PC-3 (cell line): ENCODE measurements at places on chromosomes 2 and 18.
A peak's percentile ranks its signal among the peaks of the same experiment; 100 is the strongest.

GRCh38 chr2:69034845-69035244 lies 21.9 kb downstream of the ANTXR1 start:
- DNase-seq, result no peak

DNA sequence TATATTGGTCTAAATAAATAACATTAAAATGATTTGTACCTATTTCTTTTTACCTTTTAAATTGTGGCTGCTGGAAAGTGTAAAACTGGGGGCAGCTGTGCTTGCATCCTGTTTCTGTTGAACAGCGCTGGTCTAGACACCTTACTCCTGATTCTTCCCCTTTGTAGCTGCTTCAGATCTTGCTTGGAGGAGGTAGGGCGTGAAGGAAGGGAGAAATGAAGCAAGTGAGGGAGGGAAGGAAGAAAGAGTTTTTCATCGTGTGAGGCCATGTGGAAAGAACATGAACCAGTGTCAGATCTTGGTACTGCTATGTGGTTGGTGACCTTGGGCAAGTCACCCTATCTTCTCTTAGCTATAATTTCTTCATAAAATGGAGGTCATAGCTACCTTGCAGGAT lies 89.0 kb upstream of the SEC11C start:
- DNase-seq, result no peak

GRCh38 chr2:45614330-45614729 lies 3.3 kb upstream of the SRBD1 start:
- DNase-seq, result no peak

DNA sequence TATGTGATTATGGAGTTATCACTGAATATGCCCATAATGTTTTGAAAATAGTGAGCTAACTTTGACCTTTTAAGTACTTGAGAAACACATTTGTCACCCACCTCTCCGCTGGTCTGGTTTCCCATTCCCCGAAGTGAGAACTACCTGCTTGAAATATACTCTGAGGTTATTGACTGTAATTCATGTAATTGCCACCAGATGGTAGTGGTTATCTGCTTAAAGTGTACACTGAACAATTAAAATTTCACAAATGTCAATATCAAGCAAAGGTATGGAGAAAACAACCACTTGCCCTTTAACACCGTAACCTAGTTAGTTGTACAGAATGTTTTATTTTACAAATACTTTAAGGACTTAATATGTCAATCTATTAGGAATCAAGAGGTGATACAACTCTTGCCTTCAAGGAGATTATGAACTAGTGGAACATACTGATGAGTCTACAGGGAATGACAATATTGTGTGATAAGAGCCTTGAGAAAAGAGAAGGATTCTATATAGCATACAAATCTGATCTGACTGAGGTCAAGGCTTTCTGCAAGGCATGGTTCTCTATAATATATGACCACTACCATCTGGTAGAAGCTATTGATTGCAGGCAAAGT lies 316.8 kb upstream of the KCNH7 start:
- DNase-seq, result peak; percentile 67

DNA sequence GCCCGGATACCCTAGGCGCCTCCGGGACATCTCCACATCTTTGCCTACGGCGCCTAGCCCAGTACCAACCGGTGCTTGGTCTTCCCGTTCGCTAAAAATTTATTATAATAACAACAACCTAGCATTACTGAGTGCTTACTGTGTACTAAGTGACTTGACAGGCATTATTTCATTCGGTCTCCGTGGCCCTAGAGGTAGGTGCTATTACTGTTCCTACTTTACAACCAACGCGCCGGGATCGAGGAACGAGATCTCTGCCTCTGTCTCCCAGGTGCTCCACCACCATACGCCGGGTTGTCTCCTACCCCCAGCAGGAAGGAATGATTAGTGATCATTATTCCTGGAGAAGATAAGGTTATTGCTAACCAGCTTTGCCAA lies 657 bp upstream of the BIN1 start:
- DNase-seq, result no peak

DNA sequence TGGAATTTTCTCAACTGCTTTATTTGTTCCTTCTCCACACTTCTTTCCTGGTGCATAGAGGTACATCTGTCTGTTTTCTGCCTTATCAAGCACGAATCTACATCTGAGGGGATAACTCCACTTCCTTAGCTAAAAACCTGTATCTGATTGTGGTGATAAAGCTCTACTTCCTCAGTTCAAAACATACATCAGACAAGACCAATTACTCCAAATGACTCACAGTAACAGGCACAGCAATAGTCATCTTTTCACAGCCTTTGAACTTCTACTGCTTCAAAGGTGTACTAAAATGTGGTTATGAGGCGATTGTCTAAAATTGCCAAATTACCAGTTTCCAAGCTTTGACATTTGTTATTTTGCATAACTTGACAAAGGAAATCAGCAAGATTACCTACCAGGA lies 803.6 kb upstream of the ZEB2 start:
- peak; percentile 62 for DNase-seq

DNA sequence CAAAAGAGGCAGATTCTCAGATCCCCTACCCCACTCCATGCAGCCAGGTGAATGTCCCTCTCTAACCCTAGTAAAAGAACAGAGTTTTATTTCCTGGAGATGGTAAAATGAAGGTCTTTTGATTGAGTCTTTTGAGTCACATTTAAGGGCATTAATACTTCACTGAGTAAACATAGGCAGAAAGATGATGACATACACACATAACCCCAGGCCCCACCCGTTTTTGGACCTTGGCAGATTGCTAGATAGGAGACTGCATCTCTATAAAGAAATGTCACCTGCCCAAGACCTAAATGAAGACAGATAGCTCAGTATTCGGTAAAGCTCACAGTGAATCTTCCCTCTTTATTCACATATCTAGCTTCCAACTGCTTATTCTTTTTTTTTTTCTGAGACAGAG lies 28.3 kb upstream of the PEX13 start:
- peak; percentile 65 for DNase-seq

DNA sequence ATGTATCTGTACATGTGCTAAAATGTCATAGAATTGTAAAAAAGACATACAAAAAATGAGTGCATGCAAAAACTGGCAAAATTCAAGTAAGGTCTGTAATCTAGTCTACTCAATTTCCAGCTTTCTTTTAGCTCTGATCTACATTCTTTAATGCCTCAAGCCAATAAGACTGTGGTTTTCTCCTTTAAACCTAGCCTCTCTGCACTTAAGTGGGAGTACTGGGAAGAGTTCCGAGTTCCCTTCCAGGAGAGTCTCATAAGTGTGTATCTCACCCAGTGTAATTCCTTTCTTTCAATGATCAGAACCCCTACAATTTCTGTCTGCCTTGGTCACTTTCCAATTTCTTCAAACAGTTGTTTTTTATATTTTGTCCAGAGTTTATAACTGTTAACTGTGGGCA lies 150.1 kb downstream of the PTRHD1 start:
- no peak for DNase-seq

GRCh38 chr2:164388511-164388910 lies 232.8 kb downstream of the GRB14 start:
- peak; percentile 75 for DNase-seq

- DNase-seq, result no peak
Measured at GRCh38 chr18:10804126-10804525, 278.3 kb downstream of the NAPG start.

GRCh38 chr2:128285329-128285931 lies 33.2 kb downstream of the HS6ST1 start:
- DNase-seq, result no peak

DNA sequence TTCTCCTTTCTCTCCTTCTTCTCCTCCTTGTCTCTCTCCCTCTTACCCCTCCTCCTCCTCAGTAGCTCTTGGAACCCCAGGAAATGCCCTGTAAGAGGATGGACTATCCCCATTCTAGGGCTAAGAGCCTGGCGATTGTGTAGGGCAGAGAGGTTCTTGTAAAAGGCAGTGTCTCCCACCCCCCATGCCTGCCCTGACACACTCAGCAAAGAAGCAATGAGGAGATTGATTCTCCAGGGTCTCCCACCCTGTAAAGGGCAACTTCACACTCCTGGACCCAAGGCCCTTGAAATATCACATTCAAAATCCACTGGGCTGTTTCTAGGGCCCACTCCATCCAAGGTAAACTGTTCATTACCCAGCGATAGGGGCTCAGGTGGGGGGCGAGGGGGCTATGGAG lies 144.1 kb downstream of the INSIG2 start:
- DNase-seq, result no peak

GRCh38 chr2:1571477-1572417 lies 158.5 kb downstream of the TPO start:
- no peak for DNase-seq

DNA sequence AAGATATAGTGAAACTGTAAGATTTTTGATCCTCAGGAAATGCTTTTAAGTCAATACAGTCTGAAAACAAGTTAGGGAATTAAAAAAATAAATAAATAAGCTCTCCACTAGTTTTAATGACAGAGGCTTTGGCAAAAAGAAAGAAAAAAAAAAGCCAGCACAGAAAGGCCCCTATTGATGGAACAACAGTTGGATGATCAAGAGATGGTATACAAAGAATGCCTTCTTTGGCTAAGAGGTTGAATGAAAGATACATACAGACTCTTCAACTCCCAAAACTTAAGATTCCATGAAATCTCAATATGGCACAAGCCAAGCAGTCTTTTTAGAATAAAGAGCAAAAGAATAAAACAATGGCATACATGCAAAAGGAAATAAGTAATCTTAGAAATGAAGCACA lies 64.0 kb upstream of the GALNT5 start:
- DNase-seq, result no peak

DNA sequence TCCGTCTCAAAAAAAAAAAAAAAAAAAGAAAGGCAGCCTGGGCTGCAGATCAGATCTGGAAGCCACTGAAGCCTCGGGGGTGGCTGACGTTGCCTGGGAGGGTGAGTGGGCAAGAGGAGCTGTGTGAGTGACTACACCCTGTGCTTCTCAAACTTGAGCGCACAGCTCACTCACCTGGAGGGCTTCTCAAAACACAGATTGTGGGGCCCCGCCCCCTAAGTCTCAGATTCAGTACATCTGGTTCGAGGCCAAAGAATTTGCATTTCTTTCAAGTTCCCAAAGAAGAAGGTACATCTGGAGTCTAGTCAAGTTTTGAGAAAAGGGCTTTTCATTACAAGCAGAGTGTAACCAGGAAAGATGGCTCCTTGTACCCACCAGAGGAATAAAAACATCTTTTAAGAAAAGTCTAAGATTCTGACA lies 97.7 kb upstream of the CAB39 start:
- DNase-seq, result no peak

- no peak for DNase-seq
Measured at GRCh38 chr2:40230707-40231432, 221.0 kb downstream of the SLC8A1 start.

GRCh38 chr2:181675254-181675653 lies 5.1 kb downstream of the NEUROD1 start:
- no peak for DNase-seq

DNA sequence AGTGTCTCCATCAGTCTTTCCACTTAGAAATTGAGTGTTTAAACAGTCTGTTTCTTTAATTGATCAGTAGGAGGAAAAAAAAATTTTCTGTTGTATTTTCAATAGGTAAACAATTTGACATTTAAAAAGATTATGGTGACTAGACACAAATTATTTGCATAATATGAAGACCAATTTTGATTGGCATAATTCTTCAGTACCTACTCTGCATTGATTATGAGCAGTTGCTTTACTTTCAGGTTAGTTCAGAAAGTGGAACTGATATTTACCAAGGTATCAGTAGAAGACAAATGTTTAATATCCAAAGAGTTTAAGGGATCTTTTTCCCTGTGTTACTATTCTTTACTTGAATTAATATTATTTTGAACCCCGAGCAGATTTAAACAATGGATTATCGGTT lies 2.6 kb downstream of the ADAM23 start:
- no peak for DNase-seq

DNA sequence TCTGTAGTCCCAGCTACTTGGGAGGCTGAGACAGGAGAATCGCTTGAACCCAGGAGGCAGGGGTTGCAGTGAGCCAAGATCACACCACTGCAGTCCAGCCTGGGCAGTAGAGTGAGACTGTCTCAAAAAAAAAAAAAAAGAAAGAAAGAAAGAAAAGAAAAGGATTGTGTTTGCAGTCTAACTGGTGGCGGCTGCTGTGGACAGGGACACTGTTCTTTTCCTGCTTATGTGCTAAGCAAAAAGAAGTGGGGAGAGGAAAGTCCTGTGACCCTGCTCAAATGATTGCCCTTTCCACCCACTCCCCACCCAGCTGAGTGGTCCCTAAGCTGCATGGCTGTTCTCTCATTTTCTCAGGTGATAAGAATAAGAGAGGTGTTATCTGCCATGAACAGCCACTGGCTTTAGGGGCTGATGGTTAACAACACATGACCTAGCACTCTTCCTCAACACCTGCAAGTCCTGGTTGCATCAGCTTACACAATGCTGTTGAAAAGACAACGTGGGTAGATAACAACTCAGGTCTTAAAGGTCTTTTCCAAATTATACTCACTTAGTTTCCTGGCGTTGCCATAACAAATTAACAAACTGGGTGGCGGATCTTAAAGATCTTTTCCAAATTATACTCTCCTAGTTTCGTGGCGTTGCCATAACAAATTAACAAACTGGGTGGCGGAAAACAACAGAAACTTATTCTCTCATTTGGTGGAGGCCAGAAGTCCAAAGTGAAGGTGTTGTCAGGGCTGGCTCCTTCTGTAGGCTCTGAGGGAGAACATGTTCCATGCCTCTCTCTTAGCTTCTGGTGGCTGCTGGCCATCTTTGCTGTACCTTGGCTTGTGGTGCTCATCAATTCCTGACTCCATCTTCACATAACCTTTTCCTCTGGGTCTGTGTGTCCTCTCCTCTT lies 90.3 kb upstream of the RTN4 start:
- DNase-seq, result no peak

DNA sequence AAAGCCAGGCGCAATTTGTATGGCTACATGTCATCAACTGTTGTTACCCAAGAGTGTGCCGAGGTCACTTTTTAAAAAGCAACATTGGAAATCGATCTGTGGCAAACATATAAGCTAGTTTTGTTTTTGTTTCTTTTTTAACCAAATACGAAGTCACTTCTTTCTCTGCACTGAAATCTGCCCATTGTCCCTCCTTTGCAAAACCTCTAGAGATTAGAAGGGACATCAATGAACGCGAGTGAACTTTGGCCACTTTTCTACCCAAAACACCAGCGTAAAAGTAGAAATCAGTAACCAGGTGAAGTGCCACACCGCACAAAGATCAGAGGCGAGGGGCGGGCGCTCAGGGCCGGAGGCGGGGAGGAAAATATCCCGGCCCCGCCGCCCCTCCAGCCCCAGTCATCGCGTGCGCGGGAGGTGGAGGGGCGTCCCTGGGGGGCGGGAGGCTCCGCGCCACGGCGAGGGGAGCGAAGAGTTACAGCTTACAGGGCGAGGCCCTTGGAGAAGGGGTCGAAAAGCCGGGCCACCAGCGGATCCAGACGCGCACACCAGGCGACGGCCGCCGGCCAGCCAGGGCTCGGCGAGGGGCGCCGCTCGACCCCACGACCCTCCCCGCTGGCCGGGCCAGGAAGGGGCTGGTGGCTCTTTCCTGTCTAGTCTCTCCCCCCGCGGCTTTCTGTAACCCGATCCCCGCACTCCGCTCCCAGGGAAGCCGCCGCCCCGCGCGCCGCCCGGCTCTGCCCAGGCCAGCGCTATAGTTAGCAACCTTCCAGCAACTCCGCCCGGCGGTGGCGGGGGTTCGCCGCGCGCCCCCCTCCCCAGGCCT lies 993 bp downstream of the RBMS1 start:
- DNase-seq, result peak; percentile 77
